ENCODE measurements at places on chromosomes 1 and 21. TPM values are rescaled to one million over a fixed set of nuclear protein-coding genes. Genes with fewer than 3 reads are reported as not detected.

Gene C4BPA
- total RNA-seq = 0.58 TPM

Gene FAM163A
- not detected for total RNA-seq

Gene SUCO
- 10.3 TPM for total RNA-seq

Gene NCMAP
- 0.03 TPM for total RNA-seq

Gene HENMT1
- total RNA-seq = 6.0 TPM

Gene HUNK
- 1.3 TPM for total RNA-seq

Gene OR2L2
- total RNA-seq = not detected

Gene TINAGL1
- total RNA-seq = 0.50 TPM

Gene DIPK1A
- 8.7 TPM for total RNA-seq

Gene GJB3
- 8.0 TPM for total RNA-seq

Gene PTCH2
- total RNA-seq = 0.21 TPM
